ENCODE measurements at places on chromosomes 3 and 15.

DNA sequence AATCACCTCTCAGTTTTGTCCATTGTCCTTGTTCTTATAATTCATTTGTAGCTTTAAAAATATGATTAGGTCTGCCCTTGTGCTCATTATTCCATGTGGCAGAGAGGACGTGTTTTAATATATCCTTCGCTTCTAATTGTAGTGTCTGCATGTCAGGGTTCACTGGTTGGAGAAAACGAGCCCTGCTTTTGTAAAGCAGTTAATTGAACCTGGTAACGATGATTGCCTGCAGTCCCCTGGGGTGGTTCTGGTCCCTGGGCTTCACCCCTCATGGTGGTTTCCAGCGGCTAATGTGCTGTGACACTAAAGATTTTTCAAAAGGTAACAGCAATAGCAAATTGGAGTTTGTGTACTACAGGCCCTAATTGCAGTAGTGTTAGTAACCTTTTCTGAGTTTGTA lies 299.6 kb downstream of the CACNA2D3 start:
- DNase-seq = no peak

DNA sequence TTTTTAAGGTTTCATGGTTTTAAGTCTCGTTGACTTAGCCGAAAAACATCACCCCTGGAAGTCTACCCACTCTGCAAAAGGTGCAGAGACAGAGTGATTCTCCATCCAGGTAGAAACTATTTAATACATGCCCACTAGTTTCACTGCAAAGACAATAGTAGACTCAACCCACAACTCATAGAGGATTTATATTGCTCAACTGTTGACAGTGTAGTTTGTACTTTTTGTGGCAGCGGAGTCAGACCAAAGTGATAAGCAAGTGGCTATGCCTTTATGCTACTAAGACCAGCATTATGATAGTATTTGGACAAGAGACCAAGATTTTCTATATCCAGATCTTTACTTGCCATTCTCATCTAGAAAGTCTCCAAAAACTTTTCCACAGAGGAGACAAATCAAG lies 98.8 kb upstream of the ZBTB20 start:
- DNase-seq = no peak

DNA sequence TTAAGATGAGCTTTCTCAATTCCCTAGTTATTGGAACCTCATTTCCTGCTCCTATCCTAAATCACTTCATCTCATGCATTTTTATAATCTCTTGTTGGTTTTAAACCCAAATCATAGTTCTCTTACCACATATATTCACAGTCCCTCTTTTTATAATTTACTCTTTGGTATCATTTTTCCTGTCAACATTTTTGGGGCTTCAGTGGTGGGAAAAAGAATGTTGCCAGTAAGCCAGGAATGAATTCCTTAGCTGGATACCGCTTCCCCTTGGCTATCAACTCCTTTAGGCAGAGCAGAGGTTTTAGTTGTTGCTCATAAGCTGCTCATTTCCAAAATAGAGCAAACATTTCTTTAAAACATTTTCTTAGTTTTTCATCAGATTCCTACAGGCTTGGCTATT lies 112.3 kb downstream of the GALK2 start:
- DNase-seq = no peak

- DNase-seq = no peak
Observed at GRCh38 chr15:87576486-87577176, 679.9 kb downstream of the NTRK3 start.

DNA sequence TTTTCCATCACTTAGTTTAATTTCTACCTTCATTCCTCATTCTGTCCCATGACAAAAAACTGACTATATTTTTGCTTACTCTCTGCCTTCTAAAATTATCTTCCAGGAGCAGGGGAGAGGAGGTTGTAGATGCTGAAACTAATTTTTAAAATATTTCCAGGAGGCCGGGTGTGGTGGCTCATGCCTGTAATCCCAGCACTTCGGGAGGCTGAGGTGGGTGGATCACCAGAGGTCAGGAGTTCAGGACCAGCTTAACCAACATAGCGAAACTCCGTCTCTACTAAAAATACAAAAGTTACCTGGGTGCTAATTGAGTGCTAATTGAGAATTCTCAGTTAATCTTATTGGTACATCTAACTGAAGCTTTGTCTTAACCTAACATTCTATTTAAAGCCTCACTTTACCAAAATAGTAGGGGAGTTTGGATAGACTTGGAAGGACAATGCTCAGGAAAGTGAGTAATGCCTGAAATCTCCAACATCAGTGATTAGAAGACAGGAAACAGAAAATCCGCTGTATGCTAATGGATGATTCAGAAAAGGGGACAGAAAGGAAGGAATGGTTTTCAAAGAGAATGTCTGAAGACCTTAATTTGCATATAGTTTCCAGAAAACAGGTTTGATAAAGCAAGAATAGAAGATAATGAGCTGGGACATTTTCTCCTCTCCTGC lies 336.1 kb downstream of the GBE1 start:
- DNase-seq = no peak

- DNase-seq = no peak
Observed at GRCh38 chr3:122797291-122797690, 2.4 kb downstream of the SLC49A4 start.

DNA sequence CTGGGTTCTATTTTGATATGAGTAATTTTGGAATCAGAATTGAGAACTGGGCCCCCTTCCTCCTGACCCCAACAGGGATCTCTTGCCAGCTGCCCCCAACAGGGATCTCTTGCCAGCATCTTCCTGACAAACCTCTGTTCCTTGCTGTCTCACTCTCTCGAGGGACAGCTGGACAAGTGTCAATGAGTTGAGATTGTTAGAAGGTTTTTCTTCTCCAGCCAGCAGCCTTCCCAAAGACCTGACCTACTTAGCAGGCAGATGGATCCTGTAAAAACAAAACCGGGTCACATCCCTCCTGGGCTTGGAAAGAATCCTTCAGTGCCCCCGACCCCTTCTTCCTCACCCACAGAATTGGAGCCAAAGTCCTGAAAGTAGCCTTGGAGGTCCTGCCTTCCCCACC lies 21.6 kb downstream of the LIMD1 start:
- no peak for DNase-seq
